ENCODE measurements at places on chromosomes 16 and 17.

DNA sequence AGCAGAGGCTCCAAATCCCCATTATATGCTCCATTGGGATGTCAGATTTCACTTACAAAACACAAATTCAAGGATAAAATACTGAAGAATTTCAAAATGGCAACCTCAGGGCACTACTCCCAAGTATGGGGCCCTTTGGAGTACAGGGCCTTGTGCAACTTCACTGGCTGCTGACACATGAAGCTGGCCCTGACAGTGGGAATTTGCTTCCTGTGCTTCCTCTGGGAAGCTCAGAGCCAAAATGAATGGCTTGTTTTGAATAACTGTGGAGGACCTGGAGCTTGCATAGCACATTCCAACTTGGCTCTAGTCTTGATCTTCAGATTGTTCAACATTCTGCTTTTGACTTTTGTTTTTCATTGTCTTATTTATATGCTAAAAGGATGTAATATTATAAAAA lies 52.3 kb upstream of the HNF1B start:
- no peak for DNase-seq

DNA sequence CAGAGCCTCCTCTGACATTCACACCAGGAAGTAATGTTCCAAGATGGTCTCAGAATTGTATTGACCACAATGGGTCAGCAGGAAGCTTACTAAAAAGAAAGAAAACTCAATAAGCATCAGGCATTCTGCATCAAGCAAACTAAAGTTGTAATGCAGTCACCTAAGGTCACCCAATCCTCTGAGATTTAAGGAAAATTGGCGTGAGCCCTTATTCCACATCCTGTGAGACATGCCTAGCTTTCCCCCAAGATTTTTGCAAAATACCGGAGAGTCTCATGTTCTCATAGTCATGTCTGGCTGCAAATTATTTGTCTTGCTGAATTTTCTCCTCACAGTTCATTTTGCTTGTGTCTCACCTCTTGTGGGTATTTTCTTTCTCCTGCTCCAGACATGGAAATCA lies 417.1 kb upstream of the SOX9 start:
- DNase-seq: no peak

GRCh38 chr16:17793354-17793753 lies 322.6 kb upstream of the XYLT1 start:
- no peak for DNase-seq

- no peak for DNase-seq
Measured at GRCh38 chr16:49495596-49496355, 122.2 kb downstream of the C16orf78 start.

- no peak for DNase-seq
Measured at GRCh38 chr17:50056217-50056960, 479 bp downstream of the ITGA3 start.

- DNase-seq: peak; percentile 68
Measured at GRCh38 chr17:73952082-73952479, 251.4 kb upstream of the RPL38 start.

- DNase-seq: no peak
Measured at GRCh38 chr17:57002904-57003303, 25.0 kb downstream of the SCPEP1 start.

- DNase-seq: no peak
Measured at GRCh38 chr17:13346996-13347762, 254.6 kb downstream of the HS3ST3A1 start.

Data from right hindlimb (tissue), 1 donor.